ENCODE measurements at places on chromosomes 4 and X.
A peak's percentile ranks its signal among the peaks of the same experiment; 100 is the strongest.

GRCh38 chr4:183141997-183142396 lies 42.9 kb downstream of the WWC2 start:
- DNase-seq: no peak

- no peak for DNase-seq
Measured at GRCh38 chr4:167779280-167779679, 313.1 kb upstream of the ANXA10 start.

- no peak for DNase-seq
Measured at GRCh38 chr4:23938796-23939195, 48.9 kb upstream of the PPARGC1A start.

GRCh38 chrX:78957768-78958130 lies 12.6 kb downstream of the P2RY10 start:
- DNase-seq: peak; percentile 30

DNA sequence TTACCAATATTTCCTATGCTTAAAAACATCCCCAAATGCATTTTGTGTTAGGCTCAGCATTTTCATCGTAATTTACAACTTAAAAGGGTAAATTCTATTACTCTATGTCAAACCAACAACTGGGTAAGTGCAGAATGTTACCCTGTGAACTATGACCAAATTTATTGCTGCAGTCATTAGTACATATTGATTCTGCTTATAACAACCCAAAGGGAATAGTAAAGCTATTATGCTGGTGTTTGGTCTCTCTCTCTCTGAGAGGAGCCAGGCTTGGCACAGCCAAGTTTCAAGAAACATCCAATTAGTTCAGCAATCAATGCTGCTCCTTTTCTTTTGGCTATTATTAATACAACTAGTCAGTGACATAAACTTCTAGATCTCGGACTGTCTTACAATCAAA lies 747.7 kb downstream of the CENPC start:
- DNase-seq: no peak

GRCh38 chr4:25144870-25145481 lies 15.3 kb downstream of the SEPSECS start:
- peak; percentile 31 for DNase-seq

GRCh38 chr4:6889736-6890324 lies 19.8 kb upstream of the TBC1D14 start:
- no peak for DNase-seq

DNA sequence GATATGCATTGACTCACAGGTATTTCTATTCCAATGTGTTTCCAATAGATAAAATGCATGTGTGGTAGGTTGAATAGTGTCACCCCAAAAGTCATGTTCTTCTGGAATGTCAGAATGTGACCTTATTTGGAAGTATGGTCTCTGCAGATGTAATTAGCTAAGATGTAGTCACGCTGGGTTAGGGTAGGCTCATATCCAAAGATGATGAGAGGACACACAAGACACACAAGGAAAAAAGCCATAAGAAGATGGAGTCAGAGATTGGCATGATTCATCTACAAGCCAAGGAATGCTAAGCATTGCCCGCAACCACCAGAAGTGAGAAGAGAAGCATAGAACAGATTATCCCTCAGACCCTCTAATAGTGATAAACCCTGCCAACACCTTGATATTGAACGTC lies 17.5 kb downstream of the ZNF330 start:
- DNase-seq: no peak

DNA sequence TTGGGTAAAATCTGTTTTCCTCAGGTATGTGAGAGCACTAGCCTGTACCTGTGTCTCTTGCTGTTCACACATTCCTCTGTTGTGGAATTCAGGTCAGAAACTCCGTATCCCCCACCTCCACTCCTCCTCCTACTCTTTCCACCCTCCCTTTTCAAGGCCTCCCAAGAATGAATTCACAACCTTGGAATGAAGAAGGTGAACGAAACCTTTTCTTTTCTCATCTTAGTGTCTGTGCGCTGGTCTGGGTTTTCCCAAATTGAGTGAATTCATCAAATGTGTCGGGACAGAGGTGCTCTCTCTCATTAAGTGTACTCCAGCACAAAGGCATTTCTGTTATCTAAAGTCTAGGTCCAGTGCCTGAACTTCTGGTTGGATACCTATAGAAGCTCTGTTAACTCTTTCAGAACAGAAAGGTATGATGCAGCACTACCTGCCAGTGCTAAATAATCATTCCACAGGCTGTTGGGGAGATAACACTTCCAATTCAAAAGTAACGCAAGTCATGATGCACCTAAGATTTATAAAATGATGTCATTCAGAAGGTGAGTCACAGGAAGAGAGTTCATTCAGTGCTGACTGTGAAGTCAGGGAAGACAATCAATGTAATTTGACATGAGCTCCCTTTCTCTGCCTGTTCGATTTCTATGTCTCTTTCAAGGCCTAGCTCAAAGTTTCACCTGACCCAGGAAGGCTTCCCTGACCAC lies 41.9 kb downstream of the COL4A6 start:
- no peak for DNase-seq

GRCh38 chrX:33357606-33358005 lies 146.3 kb upstream of the DMD start:
- DNase-seq: no peak

GRCh38 chr4:99506781-99507180 lies 4.0 kb upstream of the C4orf17 start:
- no peak for DNase-seq

GRCh38 chrX:106177106-106177981 lies 9.2 kb downstream of the PWWP3B start:
- no peak for DNase-seq

DNA sequence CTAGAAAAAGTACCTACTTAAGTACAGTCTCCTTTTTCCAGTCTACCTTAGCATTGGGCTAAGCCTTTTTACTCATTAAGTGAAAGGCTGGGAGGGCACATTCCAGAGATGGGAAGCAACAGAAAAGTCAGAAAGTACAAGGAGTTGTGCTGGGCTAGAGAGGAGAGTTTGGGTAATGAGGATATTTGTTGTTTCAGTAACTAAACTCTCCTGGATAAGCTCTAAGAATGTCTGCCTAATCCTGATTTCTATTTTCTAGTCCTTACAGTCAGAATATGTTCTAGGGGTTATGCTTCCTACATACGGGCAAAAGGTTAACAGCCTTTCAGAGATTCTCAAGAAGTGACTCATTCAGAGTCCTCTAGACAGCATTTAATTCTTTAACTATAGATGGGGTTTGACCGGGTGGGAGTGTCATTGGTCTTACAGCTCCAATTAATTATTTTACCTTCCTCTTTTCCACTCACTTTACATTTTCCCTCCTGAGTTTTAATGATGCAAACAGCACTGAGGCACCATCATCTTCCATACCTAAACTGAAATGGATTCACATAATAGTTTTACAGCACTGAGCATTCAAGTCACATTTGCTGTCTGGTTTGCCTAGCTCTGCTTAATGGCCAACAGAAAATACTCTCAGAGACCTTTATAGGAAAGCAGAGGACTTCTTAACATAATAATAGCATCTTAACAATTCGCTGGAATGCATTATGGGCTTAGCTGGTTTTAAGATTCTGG lies 42.9 kb downstream of the USP26 start:
- no peak for DNase-seq

GRCh38 chr4:108355902-108356535 lies 187.3 kb upstream of the LEF1 start:
- no peak for DNase-seq

DNA sequence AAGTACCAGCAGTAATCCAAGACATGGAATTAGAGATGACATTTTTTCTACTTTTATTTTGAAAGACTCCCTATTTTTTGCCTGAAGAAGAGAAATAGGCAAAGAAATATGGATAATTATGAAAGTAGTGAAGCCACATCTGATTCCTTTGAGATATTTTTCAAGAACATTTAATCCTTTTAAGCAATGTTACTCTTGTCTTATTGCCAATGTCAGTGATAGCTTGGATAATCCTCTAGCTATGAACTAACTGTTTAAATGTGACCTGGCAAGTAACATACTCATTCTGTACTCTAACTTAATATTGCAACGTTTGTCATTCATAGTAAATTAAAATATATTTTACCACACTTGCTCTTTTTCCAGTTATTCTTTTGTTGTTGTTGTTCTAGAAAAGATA lies 181.3 kb downstream of the VEGFC start:
- no peak for DNase-seq

DNA sequence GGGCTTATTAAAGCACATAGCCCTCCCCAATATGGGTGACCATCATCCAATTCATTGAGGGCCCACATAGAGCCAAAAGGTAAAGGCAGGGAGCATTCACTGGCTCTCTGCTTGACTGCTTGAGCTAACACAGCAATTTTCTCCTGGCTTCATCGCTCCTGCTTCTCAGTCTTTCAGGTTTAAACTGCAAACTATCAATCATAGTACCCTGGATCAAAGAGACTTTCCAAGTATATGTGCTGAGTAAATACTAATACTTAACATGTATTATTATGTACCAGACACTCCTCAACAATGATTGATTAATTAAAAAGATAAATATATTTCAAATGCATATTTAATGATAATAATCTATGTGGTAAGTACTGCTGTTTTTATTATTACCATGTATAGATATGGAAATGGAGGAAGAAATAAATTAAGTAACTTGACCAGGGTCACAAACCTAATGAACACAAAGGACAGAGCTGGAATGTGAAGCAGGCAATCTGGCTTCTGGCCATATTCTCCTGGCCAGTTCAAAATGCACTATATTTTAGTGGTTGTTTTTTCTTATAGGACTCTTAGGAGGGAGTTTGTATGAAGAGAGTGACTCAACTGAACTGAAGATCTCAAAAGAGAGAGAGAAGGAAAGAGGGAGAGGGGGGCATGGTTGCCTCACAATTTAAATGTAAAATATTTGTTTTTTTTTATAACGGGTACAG lies 1197.3 kb downstream of the TECRL start:
- no peak for DNase-seq

GRCh38 chr4:26116057-26116456 lies 202.0 kb downstream of the SMIM20 start:
- DNase-seq: no peak

DNA sequence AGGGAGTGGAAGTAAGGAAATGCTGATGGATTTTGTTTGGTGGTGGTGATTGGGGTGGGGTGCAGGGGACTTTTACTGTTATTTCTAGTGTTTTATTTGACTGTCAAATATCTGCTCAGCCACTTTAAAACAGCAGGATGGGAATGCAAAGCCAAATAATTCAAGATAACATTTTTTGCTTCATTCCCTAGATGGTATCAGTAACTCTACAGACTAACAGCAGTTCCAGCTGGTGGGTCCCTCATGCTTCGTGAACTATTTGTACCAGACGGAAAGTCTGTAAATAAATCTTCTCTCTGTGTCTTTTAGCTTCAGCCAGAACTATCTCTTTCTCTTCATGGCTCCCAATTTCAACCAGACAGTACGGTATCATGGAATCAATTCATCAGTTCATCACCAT lies 27.5 kb downstream of the GPR143 start:
- no peak for DNase-seq

DNA sequence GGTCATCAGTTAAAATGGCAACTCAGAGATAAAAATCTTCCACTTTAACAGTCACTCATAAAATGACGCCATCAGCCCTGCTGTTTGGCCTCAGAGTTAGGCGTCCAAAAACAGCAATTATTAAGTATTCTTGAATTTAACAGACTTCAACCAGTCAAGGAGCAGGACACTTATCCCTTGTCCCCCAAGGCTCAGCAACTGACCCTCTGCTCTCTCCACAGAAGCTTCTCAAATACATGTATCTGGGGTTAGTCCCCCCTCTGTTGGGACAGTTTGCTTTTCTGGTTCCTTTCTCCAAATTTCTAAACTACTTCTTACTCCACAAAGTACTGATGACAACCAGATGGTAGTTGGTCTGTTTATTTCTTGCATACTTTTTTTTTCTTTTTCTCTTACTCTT lies 54.4 kb downstream of the SOD3 start:
- DNase-seq: no peak

DNA sequence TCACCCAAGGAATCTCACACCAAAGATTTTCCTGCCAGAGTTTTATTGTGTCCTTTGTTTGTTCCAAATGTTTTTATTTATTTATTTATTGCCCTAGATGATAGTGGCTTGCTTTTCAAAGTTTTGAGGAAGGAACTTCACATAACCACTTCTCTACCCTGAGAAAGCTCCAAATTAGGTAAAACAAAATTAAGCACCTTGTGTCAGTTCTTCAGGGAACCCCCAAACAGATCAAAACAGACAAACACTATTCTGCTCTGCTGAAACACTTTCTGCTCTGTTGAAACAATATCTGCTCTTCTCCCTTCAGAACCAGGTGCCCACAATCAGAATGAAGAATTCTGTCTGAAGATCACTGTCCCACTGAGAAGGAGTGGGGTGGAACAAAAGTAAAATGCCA lies 16.5 kb upstream of the CYBB start:
- no peak for DNase-seq

DNA sequence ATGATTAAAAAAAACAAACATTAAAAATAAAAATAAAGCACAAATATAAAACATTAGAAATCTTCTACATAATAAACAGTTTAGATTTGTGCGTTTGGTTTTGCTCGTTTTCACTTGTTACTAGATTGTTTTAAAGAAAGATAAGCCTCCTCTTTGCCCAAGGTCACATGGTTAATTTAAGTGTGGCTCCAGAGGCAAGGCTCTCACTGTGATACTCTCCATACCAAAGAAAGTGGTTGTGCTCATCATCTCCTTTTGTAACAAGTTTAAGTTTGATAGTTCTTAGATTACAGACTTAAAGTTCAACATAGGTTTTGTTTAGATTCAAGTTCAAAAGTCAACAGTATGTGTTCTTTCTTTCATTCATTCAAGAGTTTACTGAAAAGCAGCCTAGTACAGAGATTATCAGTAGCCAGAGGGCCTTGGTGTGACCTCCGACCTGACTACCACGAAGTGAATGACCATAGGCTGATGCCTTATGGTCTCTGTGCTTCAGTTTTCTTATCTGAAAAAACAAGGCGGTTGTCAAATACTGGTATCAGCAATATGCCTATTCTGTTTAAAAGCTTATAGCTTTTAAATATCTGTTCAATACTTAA lies 133.2 kb downstream of the ZAR1 start:
- DNase-seq: no peak

DNA sequence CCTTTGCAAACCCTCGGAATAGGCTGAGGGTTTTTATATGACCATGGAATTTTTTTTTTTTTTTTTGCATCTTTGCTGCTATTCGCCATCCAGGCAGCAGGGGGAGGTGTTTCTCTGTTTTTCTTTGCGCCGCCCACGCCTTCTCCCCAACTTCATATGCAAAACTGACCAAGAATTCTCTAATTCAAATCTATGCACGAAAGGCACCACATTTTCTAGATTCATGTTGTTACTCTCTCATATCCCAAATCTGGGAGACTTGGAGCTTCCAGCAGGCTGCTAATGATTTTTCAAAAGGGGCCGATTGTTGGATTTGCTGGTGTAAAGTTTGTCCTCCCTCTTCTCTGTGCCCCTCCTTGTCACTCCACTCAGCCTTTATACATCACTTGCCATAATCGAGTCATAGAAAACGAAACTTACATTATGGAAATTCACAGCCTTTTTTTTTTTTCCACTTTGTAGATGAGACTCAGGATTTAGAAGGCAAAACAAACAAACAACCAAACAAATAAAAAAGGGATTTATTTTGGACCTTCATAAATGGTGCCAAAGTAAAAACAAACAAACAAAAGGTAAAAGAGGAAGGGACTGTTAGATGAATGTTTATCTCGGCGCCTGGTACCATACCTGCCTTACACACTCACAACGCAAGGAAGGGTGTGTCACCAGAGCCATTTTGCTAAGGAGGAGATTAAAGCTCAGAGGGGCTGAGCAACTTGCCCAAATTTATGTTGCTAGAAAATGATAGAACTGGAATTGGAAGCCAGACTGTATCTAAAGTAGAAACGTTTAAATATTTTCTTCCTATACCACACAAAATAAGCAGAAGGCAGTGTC lies 29.3 kb upstream of the BOD1L1 start:
- DNase-seq: peak; percentile 59

GRCh38 chr4:4762909-4763821 lies 96.3 kb upstream of the MSX1 start:
- peak; percentile 82 for DNase-seq

All from GM13977 (cell line).